ENCODE measurements at places on chromosomes 1 and 21.

GRCh38 chr1:218348628-218349071 is 3.5 kb downstream of the TGFB2 start:
- no peak for DNase-seq

DNA sequence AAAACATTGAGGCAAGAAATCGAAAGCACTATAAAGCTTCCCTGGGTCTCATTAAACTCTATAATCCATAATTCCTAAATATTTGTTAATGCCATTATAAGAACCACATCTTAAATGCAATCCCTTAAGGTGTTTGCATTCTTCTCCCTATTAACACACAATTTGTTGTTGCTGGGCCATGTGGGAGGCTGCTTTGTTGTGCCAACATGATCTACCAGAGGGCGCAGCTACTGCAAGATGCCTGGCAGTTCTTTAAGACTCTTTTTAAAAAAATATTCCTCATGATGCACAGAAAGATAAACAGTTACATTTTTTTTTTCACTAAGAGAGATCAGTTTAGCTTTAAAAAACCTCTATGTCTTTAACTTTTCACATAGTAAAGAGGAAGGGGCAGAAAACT is 39.0 kb upstream of the BCAS2 start:
- DNase-seq: no peak

GRCh38 chr1:205782627-205783432 is 7.5 kb upstream of the RAB29 start:
- DNase-seq: no peak

DNA sequence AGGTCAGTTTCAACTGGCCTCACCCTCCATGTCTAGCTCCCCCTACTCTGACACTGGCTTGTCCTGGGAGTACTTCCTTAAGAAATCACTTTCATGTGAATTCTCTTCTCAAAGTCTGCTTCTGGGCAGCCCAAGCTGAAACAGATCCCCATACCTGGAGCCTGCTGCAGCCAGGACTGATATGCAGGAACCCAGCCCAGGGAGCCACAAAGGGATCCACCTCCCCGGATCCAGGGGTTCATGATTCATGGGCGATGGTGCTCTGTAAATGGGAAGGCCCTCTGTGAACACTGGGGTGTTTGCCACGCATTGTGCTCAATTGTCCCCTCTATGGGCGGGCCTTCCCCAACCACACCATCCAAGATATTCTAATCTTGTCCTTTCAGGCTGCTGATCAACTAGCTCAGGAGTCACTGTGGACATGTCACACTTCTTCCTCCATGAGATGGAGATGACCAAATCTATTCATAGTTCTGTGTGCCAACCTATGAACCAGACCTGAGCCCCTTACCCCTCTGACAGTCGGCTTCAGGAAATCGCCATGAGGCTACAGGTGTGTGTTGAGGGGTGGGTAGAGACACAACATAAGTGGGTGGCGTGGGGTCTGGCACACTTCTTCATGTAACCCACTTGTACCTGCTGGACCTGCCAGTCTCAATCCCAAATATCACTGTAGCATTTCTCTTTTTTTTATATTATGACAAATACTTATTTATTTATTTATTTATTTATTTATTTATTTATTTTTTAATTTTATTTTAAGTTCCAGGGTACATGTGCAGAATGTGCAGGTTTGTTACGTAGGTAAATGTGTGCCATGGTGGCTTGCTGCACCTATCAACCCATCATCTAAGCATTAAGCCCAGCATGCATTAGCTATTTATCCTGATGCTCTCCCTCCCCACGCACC is 41.8 kb downstream of the RUNX3 start:
- DNase-seq: no peak
